ENCODE measurements at places on chromosomes 13 and 19.

- peak; percentile 56 for DNase-seq
Measured at GRCh38 chr19:48812094-48812929, 1.5 kb upstream of the BCAT2 start.

GRCh38 chr13:40139896-40140520 lies 484.5 kb downstream of the COG6 start:
- no peak for DNase-seq

GRCh38 chr13:108957369-108958012 lies 328.1 kb downstream of the MYO16 start:
- DNase-seq: no peak

- DNase-seq: no peak
Measured at GRCh38 chr19:3547301-3547731, 8.3 kb downstream of the TEKTIP1 start.

DNA sequence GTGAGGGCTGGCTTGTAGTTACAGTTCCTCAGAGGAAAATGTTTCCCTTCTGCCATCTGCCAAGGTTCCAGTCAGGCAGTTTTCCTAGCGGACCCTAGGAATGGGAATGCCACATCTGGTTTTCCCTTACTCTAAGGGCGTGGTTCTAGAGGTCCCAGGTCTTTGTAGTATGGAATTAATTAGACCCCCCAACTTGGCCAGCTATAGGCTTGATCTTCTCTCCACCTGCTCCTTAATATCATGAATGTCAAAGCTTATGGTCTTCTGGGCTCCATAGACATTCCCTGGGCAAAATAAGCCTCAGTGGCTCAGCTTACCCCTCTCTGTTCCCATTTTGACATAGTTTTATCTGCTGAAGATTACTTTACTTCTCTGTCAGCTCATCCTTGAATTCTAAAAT lies 70.0 kb downstream of the ZNF568 start:
- DNase-seq: no peak

DNA sequence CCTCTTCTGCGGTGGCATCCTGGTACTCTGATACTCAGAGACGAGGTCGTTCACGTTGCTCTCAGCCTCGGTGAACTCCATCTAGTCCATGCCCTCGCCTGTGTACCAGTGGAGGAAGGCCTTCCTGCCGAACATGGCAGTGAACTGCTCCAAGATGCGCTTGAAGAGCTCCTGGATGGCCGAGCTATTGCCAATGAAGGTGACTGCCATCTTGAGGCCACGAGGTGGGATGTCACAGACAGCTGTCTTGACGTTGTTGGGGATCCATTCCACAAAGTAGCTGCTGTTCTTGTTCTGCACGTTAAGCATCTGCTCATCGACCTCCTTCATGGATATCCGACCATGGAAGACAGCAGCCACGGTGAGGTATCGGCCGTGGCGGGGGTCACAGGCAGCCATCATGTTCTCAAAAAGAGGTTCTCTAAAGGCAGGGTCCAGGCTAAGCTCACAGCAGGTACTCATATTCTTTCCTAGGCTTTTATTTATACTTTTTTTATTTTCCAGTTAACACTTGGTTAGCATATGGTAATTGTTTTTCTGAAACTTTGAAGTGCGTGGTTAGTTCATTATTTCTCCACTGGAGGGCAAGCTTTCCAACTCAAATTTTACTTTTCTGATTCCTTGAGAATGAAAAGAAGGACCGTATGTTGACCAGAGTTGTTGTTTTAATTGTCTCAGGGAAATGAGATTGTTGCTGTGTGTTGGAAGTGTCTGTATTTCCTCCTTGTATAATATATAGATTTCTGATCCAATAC lies 72.4 kb upstream of the RGCC start:
- DNase-seq: no peak

GRCh38 chr13:36475468-36475867 lies 43.2 kb downstream of the CCNA1 start:
- no peak for DNase-seq

- no peak for DNase-seq
Measured at GRCh38 chr13:98848746-98849145, 96.3 kb upstream of the SLC15A1 start.

- DNase-seq: no peak
Measured at GRCh38 chr13:32538143-32538620, 413 bp downstream of the N4BP2L2 start.

- no peak for DNase-seq
Measured at GRCh38 chr19:56837492-56838023, 3.0 kb downstream of the PEG3 start.

DNA sequence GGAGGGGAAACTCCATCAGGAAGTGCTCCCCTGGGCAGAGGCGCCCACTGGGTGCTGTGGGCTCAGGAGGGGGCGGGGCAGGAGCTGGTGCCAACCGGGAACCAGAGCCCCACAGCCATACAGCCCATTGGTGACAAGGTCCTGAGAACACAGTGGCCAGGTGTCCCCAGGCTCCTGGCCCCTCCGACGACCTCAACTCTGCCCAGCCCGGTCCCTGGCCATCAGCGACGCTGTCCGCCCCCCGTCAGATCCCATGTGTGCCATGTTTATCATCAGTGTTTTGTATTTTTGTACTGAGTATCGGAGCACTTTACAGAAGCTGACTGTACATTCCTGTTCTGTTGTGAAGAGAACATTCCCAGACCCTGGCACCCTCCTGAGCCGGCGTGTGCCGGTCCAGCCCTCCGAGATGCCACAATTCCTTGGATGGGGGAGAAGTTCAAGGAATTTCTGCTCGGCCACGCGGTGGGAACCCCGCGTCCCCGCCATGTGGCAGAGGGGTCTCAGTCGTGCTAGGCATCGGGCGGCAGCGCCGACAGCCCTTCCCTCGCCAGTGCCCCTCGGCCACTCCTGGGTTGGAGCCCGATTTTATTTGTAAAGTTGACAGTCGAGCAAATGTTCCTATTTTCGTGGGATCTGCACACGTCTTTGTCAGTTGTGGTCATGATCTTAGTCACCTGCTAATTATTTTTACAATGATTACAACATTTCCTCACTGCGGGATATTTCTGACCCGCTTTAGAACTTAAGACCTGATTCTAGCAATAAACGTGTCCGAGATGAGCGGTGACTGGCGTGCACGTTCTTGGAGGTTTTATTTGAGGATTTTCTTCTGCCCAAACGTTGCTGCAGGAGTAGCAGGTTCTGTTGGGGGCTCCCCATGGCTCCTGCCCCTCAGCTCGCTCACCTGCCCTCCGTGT lies 16.9 kb downstream of the PEX11G start:
- DNase-seq: no peak

- no peak for DNase-seq
Measured at GRCh38 chr13:100428986-100429385, 159.6 kb downstream of the GGACT start.

DNA sequence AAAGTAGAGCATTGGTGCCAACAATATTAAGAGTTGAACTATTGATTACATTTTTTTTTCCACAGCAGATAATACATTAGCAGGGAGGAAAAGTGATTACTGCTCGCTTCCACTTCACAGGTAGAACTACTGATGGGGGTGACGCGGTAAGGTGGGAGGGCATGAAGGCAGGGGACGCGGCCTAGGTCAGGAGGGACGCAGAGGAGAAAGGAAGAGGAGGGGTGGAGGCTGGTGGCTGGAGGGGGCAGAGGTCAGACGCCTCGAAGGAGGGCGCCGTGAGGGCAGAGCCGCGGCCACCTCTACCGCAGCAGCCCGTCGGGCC lies 287 bp upstream of the B3GLCT start:
- DNase-seq: no peak

GRCh38 chr13:106753251-106753650 lies 185.3 kb upstream of the ARGLU1 start:
- no peak for DNase-seq

- no peak for DNase-seq
Measured at GRCh38 chr19:17686592-17687024, 1.5 kb downstream of the UNC13A start.

- DNase-seq: no peak
Measured at GRCh38 chr13:32017474-32017873, 14.1 kb upstream of the FRY start.

DNA sequence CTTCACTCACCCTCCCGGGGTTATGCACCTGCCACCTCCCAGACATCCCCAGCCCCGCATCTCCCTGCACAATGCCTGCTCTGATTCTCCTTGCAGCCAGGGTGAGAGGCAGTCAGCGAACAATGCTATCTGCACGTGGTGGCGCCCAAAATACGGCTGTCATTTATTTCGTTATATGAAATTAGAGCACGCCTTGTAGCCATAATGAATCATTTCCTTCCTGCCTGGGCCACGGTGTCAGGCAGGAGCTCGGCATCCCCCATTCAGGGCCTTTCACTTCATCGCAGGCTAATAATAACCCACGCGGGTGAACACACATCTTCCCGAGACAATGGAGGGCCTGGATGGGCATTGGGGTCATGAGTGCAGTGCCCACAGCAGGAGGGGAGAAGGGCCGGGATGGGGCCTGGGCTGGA lies 143.8 kb upstream of the ZNF507 start:
- DNase-seq: no peak

DNA sequence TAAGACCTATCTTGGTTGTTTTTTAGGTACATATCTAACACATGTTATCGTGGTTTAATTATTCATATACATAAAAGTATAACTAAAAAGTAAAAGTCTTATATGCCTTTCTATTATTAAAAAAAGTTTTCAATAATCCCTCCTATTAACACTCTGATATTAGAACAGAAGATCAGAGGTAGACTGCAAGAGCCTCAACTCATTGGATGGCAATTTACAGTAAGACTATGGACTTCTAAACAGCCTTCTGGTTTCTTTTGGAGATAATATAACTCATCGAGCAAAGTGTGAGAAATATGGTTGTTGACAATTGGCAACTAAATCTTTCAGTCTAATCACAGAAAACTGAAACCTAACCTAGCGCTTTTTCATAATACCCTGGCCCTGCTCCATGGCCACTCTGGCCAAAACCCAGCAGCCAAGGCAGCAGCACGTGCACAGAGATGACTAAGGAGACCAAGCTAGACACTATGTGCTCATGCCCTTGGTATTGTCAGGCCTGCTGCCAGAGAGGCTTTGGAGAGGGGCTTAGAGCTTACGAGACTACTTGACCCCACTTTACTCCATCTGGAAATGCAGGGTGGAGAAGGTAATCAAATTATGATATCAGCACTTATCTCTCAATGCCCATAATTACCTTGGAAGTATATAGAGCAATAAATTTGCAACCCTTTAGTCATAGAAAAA lies 40.6 kb upstream of the EEF1AKMT1 start:
- DNase-seq: no peak

DNA sequence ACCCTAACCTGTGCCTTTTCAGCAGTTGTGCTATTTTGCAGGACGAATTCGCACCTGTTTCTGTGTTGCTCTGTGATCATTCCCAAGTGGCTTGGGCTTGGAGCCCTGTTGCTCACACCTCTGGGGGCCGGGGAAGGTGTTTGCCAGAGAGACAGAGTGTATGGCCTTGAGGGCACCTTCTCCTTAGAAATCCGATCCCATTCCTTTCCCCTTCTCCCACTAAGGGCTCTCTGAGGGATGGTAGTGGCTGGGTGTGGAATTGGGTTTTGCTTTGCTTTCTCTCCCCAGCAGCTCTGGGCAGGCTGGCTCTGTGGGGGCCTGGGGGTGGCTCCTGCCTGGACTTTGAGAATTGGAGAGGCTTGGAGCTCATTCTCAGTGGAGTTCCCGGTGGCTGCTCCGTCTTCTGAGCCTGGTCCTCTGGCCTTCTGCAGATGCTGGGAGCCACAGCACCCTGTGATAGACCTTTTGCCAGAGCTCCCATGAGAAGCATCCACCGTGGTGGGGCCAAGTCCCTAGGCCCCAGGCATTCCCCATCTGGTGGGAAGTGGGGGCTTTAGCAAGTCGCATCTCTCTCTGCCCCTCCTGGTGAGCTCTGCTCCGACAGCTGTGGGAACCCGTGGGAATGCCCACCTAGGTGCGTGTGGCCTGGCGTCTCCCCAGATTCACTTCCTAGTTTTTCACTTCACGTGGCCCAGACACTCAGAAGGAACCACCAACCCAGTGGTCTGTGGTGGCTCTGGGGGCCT lies 26.1 kb downstream of the ATP11A start:
- DNase-seq: no peak

DNA sequence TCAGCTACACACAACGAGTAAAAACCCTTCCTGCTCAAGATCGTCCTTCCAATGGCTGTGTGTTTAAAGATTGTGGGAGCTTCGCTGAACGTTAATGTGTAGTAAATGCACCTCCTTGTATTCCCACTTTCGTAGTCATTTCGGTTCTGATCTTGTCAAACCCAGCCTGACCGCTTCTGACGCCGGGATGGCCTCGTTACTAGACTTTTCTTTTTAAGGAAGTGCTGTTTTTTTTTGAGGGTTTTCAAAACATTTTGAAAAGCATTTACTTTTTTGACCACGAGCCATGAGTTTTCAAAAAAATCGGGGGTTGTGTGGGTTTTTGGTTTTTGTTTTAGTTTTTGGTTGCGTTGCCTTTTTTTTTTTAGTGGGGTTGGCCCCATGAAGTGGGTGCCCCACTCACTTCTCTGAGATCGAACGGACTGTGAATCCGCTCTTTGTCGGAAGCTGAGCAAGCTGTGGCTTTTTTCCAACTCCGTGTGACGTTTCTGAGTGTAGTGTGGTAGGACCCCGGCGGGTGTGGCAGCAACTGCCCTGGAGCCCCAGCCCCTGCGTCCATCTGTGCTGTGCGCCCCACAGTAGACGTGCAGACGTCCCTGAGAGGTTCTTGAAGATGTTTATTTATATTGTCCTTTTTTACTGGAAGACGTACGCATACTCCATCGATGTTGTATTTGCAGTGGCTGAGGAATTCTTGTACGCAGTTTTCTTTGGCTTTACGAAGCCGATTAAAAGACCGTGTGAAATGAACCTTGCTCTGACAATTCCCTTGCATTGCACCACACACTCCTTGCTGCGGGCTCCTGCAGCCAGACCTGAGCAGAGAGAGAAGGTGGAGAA lies 2.7 kb upstream of the FAM174C start:
- DNase-seq: no peak

DNA sequence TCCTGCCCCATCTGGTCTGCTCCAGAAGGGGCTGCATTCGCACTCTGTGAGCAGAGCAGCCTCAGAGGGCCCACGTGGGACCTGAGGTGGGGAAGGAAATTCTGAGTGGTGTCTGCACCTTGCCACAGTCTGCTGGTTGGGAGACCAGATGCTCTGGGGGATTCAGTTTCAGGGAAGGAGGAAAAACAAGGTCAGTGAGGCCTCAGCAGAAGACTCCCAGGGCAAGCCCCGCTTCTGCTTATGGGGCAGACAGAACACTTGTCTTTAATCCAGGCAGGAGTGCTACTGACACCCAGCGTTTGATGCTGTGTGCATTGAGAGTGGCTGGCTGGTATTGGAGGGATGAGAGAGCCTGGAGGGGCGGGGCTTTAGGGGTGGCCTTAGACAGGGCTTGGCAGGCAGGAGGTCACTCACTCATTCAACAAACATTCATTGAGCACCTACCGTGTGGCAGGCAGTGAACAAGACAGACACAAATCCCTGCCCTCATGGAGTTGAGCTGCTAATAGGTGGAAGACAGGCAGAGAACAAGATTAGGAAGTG lies 4.9 kb upstream of the CLEC17A start:
- DNase-seq: no peak

DNA sequence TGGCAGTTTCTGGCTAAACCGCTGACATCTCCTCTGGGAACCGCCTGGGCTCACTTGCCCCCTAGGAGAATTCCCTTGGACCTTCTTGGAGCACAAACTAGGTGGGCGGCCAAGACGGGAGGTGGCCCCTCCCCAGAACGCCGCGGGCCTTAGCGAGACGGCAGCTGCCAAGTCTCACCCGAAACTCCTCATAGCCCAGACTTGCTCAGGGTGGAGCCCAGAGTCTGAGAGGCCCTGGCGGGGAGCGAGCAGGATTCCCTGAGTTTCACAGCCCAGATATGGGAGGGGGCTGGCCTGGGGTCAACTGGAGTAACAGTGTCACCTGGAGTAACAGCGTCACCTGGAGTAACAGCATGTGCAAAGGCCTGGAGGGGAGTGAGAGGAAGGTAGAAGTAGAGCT lies 10.1 kb downstream of the TINCR start:
- no peak for DNase-seq

GRCh38 chr13:52141299-52141698 lies 12.4 kb upstream of the NEK5 start:
- DNase-seq: no peak

Data from CD4-positive, alpha-beta T cell treated with Interleukin-4 for 4 hours (primary cell).